ENCODE measurements at places on chromosomes 11 and 22. TPM values are rescaled to one million over a fixed set of nuclear protein-coding genes. Genes with fewer than 3 reads are reported as not detected.

DNA sequence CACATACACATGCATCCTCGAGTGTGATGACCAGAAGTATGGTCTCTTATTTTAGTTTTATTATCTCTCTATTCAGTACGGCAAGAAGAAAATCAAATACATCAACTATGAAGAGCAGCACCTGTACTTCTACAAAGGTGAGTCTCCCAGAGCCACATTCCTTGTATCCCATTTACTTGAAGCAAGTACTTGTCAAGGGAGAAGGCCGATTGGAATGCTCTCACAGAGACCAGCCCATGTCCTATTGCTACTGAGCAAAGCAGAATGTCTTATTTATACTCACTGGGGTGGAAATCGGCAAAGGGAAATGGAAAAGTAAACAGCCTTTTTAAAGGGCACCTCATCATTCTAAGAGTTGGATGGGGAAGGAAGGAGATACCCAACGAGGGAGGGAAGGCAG, 72.6 kb upstream of the OR5AK2 start:
- H3K27me3 ChIP-seq: peaks cover 2% of the 10 kb centered on the region
- no peak for DNase-seq
- H3K4me1 ChIP-seq: no peaks in the 10 kb centered on the region
- no peaks in the 10 kb centered on the region for H3K36me3 ChIP-seq
- no peak overlapping the region for H3K27ac ChIP-seq

DNA sequence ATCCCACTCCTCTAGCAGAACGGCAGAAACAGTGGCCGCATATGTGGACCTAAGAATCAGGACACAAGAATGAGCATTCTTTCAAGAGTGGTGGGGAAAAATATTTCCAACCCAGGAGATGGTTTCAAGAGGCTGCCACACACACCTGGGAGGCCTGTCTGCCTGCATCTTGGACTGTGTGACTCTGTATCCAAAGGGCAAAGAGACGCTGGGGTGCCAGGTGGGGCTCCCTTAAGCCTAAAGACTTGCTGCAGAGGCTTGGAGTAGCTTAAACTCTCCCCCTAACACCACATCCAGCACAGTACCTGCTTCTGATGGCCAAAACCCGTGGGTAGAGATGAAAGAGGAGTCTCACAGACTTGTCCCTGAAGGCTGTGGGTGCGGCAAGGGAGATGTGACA, 3.5 kb downstream of the CXCR5 start:
- peak overlapping the region; percentile 5 for H3K27ac ChIP-seq
- no peak overlapping the region for H3K4me3 ChIP-seq
- H3K27me3 ChIP-seq: no peaks in the 10 kb centered on the region
- peaks cover 45% of the 10 kb centered on the region for H3K36me3 ChIP-seq
- peaks cover 83% of the 10 kb centered on the region for H3K4me1 ChIP-seq

OR2AG2 gene
- not detected for total RNA-seq

GRCh38 chr11:101346591-101346990, 217.0 kb upstream of the PGR start:
- DNase-seq: no peak
- H3K4me3 ChIP-seq: no peak overlapping the region
- no peaks in the 10 kb centered on the region for H3K4me1 ChIP-seq
- no peaks in the 10 kb centered on the region for H3K36me3 ChIP-seq
- no peak overlapping the region for H3K27ac ChIP-seq

OR8G5 gene
- total RNA-seq: not detected

LARGE2 gene
- 0.48 TPM for total RNA-seq

OOSP4B gene
- total RNA-seq: not detected

DNA sequence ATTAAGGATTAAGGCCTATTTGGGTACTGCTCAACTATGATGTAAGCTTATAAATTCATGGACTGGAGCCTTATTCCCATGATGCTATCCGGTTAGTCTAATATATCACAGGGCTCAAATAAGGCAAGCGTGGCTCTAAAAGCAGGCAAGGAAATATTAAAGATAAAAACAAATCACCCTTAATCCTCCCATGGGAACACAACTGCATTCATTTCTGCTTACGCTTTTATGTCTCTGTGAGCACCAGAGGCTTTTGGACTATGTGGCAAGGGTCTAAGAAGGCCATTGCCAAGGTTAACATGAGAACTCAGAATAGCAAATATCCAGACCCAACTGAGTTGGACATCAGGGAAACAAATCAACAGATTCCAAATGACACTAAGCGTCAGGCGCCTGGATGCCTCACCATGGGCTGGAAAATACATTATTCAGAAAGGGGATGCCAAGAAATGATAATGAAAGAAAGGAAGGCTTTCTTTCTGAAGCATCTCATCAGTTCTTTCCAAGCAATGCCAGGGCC, 138.1 kb downstream of the SLC1A2 start:
- peaks cover 12% of the 10 kb centered on the region for H3K4me1 ChIP-seq
- DNase-seq: no peak
- no peak overlapping the region for H3K27ac ChIP-seq
- H3K27me3 ChIP-seq: no peaks in the 10 kb centered on the region

Data from activated naive CD4-positive, alpha-beta T cell treated with anti-CD3 and anti-CD28 coated beads for 36 hours (primary cell).